ENCODE measurements at places on chromosomes 13 and 19. TPM values are rescaled to one million over a fixed set of nuclear protein-coding genes. Genes with fewer than 3 reads are reported as not detected.

- H3K27me3 ChIP-seq = peaks cover 72% of the 10 kb centered on the region
- H3K36me3 ChIP-seq = no peaks in the 10 kb centered on the region
- H3K27ac ChIP-seq = no peak overlapping the region
- H3K4me3 ChIP-seq = no peak overlapping the region
- no peaks in the 10 kb centered on the region for H3K4me1 ChIP-seq
Observed at GRCh38 chr19:41705393-41706174, 2.8 kb upstream of the CEACAM5 start.

- no peaks in the 10 kb centered on the region for H3K4me1 ChIP-seq
- no peak for DNase-seq
- H3K4me3 ChIP-seq = no peak overlapping the region
Observed at GRCh38 chr13:46012404-46012803, 40.1 kb downstream of the ZC3H13 start.

- no peaks in the 10 kb centered on the region for H3K27me3 ChIP-seq
- no peaks in the 10 kb centered on the region for H3K36me3 ChIP-seq
- DNase-seq = no peak
Observed at GRCh38 chr19:41671486-41671885, 16.6 kb downstream of the CEACAM7 start.

The RNF17 gene
- total RNA-seq = not detected

The PSG2 gene
- total RNA-seq = not detected

The WDR87 gene
- not detected for total RNA-seq

DNA sequence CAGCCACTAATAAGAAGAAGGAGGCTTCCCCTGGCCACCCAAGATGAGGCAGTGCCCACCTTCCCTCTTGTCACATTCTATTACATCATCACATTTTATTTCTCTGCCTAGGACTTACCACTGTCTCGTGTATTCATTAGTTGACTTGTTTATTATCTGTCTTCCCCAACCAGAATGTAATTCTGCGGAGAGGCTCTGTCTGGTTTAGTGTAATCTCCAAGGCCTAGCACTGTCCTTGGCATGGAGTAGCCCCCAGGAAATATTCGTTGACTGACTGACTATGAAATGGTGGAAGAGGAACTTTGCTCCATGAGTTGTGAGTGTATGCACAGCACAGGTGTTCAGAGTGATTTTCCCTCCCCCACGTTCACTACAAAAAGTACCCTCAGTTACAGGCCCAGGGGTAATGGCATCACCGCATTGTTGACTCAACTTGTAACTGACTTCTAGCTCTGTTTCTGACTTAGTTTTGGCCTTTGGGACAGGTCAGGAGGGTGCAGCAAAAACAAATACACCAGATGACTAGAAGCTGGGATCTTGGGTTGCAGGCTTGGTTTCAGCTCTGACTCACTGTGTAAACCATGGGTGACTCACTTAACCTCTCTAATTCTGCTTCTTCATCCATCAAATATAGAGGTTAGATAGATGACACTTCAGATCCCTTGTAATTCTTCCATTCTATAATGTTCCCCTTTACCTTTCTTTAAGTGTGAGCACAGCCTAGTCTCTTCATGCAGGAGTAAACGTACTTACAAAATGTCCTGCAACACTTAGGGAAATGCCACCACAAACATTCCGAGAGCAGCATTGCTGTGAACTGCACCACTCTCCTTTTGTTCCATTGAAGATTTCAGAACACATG is 229.7 kb downstream of the KCNRG start:
- no peak for DNase-seq
- no peaks in the 10 kb centered on the region for H3K27me3 ChIP-seq
- no peak overlapping the region for H3K4me3 ChIP-seq
- H3K27ac ChIP-seq = no peak overlapping the region
- H3K36me3 ChIP-seq = no peaks in the 10 kb centered on the region

DNA sequence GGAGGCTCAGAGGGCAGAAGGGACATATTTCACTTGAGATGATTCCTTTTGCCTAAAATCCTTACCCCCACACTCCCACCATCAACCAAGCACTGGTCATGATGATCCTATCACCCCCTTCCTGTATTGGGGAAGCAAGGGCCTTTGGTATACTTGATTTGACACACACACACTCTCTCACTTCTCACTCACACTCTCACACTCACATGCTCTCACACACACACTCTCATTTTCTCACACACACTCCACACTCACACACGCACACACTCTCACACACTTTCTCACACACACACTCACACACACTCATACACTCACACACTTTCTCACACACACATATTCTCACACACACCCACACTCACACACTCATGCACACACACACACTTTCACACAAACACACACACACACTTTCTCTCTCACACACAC is 8.6 kb downstream of the RGCC start:
- peaks cover 20% of the 10 kb centered on the region for H3K27me3 ChIP-seq
- H3K36me3 ChIP-seq = peaks cover 87% of the 10 kb centered on the region
- DNase-seq = no peak
- H3K4me1 ChIP-seq = peaks cover 27% of the 10 kb centered on the region
- H3K27ac ChIP-seq = peak overlapping the region; percentile 56

- H3K4me3 ChIP-seq = no peak overlapping the region
- no peak for DNase-seq
- H3K4me1 ChIP-seq = peaks cover 65% of the 10 kb centered on the region
- peak overlapping the region; percentile 79 for H3K27ac ChIP-seq
- H3K27me3 ChIP-seq = no peaks in the 10 kb centered on the region
- no peaks in the 10 kb centered on the region for H3K36me3 ChIP-seq
Observed at GRCh38 chr13:44272692-44273091, 100.9 kb upstream of the SERP2 start.

DNA sequence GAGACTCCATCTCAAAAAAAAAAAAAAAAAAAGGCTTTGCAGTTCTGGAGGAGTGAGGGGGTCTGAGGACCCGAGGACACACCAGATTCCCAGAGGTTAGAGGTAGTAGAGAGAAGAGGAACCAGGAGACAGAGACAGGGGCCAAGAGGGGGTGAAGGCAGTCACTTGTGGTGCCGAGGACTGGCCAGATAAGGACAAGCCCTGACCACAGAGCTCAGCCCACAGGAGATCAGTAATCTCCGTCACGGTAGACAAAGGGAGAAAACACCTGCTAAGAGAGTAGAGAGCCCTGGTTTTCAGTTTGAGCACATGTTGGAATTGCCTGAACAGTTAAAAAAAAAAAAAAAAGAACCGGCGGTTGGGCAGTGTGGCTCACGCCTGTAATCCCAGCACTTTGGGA is 1.7 kb upstream of the PRAM1 start:
- H3K27ac ChIP-seq = no peak overlapping the region
- H3K27me3 ChIP-seq = no peaks in the 10 kb centered on the region
- H3K36me3 ChIP-seq = no peaks in the 10 kb centered on the region

- H3K4me3 ChIP-seq = no peak overlapping the region
- no peaks in the 10 kb centered on the region for H3K4me1 ChIP-seq
- no peak for DNase-seq
- no peak overlapping the region for H3K27ac ChIP-seq
- H3K27me3 ChIP-seq = no peaks in the 10 kb centered on the region
- no peaks in the 10 kb centered on the region for H3K36me3 ChIP-seq
Observed at GRCh38 chr19:11566164-11566563, 7.1 kb upstream of the ELOF1 start.

Measured in esophagus muscularis mucosa (tissue), 4 donors.